CD4-positive, alpha-beta T cell treated with Interleukin-17A for 4 hours (primary cell): ENCODE measurements at places on chromosomes 7 and 10.

DNA sequence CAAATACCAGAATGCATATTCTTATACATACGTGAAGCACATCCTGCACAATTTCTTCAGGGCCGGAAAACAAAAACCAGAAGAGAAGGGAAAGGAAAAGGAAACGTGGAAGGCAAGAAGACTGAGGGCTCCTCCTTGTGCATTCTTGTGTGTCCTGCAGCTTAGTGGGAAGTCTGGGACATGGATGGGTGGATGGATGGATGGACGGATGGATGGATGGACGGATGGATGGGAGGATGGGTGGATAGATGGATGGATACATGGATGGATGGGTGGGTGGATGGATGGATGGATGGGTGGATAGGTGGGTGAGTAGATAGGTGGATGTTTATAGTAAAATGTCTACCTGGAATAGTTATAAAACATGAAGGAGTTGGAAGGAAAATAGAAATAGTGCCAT is 30.8 kb upstream of the SLC35B4 start:
- no peak for DNase-seq

- DNase-seq, result no peak
Measured at GRCh38 chr10:126663880-126664279, 6.6 kb downstream of the C10orf90 start.

DNA sequence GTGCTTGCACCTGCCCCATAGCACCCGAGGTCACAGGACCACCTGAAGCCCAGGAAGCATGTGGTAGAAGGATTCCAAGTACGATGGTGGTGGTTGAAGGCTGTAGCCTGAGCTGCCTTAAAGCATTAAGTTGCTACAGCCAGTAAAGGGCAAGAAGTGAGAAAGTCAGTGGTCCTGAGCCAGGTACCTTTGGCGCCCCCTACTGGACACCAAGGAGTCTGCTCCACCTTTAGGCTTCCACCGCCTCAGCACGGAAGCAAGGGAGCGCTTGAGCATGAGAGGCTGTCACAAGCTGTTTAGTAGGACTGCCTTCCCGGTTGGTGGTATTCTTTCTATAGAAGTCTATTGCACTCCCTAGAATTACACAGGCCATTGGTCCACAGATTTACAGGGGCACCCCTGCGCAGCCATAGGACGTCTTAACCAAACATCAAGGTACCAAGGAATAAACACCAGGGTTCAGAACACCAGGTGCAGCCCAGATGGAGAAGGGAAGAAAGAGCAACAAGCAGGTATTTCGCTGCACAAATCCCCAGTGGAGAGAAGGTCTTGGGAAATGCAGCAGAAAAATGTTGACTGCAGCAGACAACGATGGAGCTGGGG is 2.2 kb downstream of the CRTAC1 start:
- peak; percentile 71 for DNase-seq

GRCh38 chr10:83862723-83863122 is 276.6 kb upstream of the GHITM start:
- DNase-seq, result no peak

- DNase-seq, result no peak
Measured at GRCh38 chr7:55435466-55435865, 70.3 kb downstream of the LANCL2 start.

DNA sequence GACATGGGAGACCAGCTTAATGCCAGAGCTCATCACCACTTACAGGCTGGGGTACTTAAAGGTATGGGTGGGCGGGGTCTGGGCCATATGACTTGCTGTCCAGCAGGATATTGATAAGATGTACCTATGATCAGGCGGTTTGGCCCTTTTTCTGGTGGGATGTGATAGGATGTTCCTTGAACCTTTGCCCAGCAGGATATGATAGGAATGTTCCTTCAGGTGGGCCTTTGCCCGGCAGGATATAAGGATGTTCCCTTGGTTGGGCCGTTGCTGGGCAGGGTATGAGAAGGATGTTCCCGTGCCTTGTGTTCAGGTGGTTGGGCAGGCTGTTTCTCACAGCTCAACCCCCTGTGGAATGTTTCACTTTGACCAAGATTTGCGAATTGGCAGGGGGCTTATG is 187.2 kb upstream of the CXCL12 start:
- DNase-seq, result no peak

- no peak for DNase-seq
Measured at GRCh38 chr10:59517996-59518395, 155.6 kb upstream of the FAM13C start.

DNA sequence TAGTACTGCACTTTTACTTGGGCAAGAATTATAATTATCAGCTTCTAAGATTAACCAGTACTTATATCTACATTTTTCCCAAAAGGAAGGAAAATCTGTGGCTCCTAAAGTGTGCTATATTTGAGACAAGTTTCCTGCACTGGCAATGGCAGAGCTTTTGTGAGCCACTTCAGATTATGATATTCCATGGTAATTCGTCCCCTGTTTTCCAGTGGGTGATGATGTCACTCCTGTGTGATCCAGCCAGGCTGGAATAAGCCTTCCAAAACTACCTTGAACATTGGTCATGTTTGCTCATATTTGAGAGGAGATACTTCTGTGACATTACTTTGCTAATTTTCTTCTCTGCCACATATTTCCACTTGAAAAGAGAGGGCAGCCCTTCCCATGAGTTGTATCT is 302.1 kb downstream of the MDFIC start:
- DNase-seq, result no peak

GRCh38 chr10:95171336-95171735 is 22.7 kb upstream of the ACSM6 start:
- no peak for DNase-seq

- DNase-seq, result no peak
Measured at GRCh38 chr10:48533951-48534720, 70.7 kb downstream of the ARHGAP22 start.

DNA sequence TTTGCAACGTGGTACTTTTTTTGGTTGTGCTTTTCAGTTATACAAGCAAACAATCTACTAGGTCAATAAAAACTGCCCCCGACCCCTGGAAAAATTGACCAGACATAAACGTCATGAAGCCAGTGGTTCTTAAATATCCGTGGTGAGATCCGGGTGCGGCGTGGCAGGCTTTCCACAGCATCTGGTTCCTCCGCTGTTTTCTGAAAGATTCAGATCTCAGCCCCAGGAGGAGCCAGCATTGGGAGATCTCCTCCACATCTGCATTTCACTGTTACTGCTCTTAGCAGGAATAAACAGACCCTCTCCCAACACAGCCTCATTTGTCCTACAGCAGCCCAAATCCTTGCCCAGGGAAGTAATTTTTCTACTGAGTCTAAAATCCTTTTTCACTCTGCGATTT is 664.3 kb upstream of the FOXK1 start:
- no peak for DNase-seq

- no peak for DNase-seq
Measured at GRCh38 chr7:137036768-137037167, 168.3 kb downstream of the CHRM2 start.

GRCh38 chr7:12584930-12585329 is 14.4 kb downstream of the SCIN start:
- DNase-seq, result no peak

DNA sequence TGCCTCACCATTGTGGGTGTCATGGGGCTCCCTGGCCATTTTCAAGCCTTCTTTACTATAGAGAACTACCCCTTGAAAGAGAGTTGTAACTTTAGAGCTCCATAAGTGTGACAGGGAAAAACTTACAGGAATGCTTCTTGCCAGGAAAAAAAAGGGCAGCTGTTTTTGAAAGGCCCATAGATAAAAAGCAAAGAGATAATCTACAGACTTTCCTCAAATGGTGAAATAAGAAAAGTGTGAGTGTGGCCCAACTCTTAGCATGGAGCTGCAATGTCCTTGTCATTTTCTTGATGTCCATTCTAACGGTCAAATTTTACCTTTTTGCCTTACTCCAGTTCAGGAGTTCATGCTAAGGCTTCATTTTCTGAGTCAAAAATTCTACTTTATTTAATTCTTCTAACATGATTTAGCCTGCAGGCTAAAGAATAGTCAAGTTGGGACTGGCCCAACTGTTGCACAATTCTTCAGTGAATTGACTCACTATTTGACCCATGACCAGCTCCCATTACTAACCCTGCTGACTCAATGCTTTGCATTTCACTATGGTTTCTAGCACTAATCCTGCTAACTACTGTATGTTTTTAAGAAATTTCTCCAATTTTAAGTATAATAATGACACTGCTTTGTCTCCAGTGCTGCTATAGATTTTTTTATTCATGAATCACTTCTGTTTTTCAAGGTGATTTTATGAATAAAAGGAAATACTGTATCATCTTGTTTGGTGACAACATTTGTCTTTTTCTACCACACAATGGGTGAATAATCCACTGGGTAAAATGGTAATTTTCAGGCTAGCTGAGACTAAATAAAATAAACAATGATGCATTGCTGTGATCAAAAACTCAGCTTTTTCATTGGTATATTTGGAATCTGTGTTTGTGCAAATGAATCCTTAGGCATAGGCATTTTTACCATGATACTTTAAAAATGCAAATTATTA is 41.4 kb upstream of the SGCE start:
- no peak for DNase-seq

DNA sequence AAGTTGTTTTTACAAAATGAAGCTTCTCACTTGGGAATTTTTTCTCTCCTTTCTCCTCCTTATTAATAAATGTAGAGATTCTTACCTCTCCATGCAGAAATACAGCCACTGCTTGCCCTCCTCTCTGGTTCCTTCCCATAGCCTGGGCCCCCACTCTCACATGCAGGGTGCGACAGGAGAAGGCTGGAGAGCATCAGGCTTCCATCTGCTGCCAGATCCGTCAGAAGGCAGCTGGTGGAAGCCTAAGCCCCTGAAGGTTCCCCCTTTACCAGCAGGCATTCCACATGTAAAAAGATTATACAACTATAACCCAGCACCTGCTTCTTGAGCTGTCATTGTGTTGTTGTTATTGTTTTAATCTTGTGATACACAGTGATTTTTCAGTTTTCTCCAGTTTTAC is 314.2 kb downstream of the LHFPL3 start:
- DNase-seq, result no peak

DNA sequence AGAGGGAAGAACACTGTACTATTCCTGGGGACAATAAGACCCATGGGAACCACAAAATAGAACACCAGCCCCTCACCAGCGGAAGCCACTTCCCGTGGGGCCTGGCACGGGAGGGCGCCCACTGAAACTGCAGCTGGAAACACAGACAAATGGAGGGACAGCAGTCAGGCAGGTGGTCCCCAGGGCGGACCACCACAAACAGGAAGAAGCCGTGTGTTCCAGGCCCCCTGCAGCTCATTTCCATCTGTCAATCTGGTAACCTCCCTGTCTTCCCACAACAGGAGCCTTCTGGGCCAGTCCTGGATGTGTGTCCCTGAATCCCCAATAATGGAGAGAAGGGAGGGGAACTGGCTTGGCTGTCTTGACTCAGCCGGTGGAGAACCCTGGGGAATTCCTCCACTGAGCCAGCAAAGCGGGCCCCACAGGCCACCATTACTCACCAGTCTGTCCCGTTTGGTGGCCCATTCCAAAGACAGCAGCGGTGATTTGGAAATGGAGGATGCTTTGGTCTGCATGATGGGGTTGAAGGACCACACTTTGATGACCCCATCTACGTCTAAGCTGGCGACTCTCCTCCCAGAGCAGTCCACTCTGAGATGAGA is 16.7 kb downstream of the WDR91 start:
- DNase-seq, result no peak

GRCh38 chr7:116629051-116629463 is 42.9 kb upstream of the MET start:
- DNase-seq, result no peak

DNA sequence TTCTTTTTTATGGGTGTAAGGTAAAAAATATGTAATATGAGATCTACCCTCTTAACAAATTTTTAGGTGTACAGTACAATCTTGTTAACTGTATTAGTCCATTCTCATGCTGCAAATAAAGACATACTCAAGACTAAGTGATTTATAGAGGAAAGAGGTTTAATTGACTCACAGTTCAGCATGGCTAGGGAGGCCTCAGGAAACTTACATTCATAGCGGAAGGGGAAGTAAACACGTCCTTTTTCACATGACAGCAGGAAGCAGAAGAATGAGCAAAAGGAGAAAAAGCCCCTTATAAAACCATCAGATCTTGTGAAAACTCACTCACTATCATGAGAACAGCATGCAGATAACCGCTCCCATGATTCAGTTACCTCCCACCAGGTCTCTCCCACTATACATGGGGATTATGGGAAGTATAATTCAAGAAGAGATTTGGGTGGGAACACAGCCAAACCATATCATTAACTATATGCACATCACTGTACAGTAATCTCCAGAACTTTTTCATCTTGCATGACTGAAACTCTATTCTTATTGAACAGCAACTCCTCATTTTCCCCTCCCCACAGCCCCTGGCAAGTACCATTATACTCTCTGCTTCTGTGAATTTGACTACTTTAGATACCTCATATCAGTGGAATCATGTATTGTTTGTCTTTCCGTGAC is 127.4 kb downstream of the WNT2 start:
- no peak for DNase-seq

DNA sequence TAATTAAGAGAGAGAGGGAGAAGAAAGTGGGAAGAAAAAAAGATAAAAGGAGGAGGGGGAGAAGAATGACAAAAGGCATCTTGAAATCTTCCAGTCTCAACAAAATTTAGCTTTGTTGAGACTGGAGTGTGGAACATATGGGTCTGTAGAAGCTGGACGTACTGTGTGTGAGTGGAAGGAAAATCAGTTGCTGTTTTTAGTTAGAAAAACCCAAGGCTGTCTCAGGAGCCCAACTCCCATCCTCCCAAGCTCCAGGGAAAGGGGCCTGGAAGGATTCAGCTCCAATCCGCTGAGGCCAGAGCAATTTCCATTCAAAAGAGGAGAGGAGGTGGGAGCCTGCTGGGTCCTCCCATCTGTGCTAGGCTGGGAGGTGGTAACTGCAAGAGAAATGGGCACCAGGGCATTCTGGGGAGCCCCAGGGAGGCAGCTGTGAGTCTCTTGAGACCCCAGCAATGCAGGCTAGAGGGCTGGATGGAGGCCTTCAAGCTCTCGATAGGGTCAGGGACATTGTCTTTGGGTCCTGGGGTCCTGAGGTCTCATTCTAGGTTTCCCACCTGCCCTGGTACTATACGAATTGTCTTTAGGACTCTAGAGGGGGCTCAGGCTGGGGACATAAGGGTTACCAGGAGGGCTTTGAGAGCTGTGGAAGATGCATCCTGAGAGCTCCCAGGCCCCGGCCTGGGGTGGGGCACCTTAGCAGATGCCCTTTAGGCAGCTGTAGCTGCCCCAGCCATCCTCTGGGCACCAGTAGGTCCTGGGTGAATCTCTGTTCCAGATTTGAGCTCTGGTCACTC is 21.4 kb downstream of the ADCYAP1R1 start:
- DNase-seq, result no peak

DNA sequence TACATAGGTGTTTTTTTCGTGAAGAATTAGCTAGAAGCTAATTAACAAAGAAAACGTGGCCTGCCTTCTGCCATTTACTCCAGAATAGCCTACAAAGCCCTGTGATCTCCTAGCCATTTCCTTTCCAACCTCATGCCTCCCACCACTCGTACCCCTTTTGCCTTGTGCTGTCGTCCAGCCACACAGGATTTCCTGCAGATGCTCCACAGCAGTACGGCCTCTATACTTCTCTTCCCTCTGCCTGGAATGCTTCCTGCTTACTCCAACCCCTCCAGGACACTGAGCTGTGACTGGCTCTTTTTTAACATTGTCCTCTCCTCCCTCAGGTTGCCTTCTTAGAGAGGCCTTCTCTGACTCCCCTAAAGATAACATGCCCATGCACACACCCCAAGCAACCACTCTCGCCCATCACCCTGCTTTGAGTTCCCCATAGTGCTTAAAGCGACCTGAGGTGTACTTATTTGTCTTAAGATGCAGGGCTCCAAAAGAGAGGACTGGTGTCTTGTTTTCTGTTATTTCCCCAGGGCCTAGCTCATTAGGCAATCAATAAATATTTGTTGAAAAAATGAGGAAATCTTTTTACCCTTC is 32.7 kb downstream of the STK17A start:
- DNase-seq, result no peak
